NCI-H187 (cell line): ENCODE measurements at places on chromosomes 4 and X.

- DNase-seq, result peak; percentile 2
Observed at GRCh38 chr4:143514497-143514896, 995 bp downstream of the SMARCA5 start.

- no peak for DNase-seq
Observed at GRCh38 chrX:55213381-55213780, 6.8 kb upstream of the PAGE5 start.

- no peak for DNase-seq
Observed at GRCh38 chr4:97106161-97106560, 1037.1 kb downstream of the STPG2 start.

GRCh38 chr4:128373628-128374027, 86.0 kb upstream of the PGRMC2 start:
- no peak for DNase-seq

GRCh38 chr4:23768541-23768940, 121.3 kb downstream of the PPARGC1A start:
- no peak for DNase-seq

GRCh38 chr4:104574371-104574770, 79.7 kb upstream of the CXXC4 start:
- DNase-seq, result no peak

DNA sequence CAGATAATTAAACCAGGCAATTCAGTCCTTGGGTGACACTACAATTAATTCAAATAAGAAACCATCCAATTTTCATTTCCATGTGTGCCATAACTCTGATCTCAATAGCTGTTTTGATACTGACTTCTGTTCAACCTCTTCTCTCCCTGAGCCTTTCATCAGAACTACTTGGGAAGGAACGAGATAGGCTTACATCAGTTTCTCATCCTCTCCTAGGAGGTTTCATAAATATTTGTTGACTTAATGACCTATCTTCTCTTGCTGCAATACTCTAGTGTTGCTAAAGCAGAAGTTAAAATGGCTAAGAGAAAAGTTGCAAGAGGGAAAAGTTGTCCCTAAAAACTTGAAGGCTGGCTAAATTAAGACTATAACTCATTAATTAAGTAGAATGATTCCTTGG, 41.8 kb downstream of the PRKG2 start:
- DNase-seq, result no peak

- no peak for DNase-seq
Observed at GRCh38 chrX:11881485-11882170, 123.6 kb downstream of the MSL3 start.

DNA sequence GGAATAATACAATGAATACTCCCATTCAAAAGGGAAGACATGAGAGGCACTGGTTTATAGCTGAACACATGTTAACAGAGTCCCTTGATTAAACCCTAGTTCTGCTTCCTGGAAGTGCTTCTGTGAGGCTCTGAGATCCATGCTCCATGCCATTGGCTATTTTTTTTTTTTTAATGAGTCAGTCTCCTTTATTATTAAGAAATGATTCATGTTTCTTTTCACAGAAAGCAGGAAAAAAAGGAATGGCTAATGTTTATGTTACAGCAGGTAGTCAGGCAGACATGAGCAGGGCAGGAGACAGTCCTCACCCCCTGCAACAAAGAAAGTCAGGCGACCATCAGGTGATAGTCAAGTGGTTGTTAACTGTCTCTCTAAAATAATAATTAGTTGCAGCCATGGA, 598.7 kb downstream of the EPHA5 start:
- no peak for DNase-seq

DNA sequence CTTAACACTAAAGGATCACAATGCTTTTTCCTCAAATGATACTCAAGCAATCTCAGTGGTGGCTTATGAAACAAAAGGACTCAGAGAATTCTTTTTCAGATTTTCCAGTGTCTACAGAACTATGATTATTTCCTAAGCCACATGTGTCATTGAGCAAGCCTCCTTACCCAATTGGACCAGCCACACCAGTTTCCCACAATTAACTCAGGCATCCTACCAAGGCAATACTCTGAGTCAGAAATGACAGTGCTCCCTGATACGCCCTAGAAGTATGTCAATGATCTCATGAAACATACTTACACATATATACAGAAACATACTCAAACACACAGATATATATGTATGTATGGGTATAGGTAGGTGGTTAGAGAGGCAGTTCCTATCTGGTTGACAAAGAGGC, 4.8 kb downstream of the ADAMTS3 start:
- DNase-seq, result no peak

DNA sequence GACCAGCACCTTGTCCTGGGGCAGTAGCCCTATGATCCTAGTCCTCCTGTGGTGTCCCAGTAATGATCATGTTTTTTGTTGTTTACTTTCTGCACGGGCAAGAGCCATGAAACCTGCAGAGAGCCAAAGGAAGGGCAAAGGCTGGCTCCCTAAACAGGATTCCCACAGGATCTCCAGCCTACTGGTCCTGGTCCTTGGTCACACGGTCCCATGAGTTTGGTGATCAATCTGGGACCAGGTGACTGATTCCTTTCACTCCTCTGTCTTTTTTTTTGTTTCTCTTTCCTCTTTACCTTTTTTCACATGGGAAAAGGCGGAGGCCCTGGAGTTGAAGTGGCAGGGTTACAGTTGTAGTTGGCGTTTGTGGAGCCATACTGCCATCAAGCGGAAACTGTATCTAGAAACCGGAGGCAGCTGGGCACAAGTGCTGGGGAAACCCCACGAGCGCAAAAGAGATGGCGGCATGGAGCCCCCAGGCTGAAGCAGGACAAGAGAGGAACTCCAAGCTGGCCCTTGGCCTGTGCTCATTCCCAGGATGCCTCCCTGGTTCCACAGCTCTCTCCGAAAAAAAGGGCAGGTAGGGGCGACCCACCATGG, 34.6 kb downstream of the NBDY start:
- no peak for DNase-seq

- no peak for DNase-seq
Observed at GRCh38 chr4:10734697-10735096, 50.1 kb upstream of the CLNK start.

GRCh38 chr4:138595731-138596460, 353.7 kb upstream of the SLC7A11 start:
- DNase-seq, result no peak

- no peak for DNase-seq
Observed at GRCh38 chrX:8632924-8633323, 99.0 kb downstream of the ANOS1 start.

GRCh38 chr4:88419874-88420273, 37.0 kb upstream of the HERC5 start:
- DNase-seq, result no peak

DNA sequence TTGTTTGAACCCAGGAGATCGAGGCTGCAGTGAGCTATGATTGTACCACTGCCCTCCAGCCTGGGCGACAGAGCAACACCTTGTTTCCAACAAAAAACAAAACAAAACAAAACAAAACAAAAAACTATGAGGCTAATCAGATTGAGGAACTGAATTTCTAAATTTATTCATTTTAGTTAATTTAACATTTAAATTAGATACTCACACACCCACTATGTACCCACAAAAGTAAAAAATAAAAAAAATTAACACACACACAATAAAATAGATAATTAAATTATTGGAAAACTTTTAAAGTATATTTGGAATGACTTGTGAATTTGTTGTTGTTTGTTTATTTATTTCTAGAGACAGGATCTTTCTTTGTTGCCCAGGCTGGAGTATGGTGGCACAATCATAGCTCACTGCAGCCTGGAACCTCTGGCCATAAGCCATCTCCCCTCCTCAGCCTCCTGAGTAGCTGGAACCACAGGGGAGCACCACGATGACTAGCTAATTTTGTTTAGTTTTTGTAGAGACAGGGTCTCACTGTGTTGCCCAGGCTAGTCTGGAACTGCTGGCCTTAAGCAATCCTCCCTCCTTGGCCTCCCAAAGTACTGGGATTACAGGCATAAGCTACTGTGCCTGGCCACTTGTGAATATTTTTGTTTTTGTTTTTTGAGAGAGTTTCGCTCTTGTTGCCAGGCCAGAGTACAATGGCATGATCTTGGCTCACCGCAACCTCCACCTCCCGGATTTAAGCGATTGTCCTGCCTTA, 9.8 kb upstream of the ZNF157 start:
- no peak for DNase-seq

DNA sequence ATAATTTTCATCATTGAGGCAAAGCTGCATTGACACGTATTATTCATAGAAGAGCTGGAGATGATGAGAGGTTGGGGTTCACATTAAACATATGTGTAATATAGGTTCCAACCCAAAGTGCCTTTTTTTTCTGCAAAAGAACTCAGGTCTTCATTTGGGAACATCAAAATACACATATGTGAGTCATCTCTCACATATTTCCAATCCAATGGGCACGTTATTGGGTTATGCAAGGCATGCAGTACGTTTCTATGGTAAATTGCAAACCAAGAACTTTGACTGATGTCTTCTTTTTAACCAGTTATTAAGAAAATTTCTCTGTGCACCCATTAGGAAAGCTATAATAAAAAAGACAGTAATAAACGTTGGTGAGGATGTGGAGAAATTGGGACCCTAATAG, 150.3 kb upstream of the FAM9B start:
- no peak for DNase-seq

DNA sequence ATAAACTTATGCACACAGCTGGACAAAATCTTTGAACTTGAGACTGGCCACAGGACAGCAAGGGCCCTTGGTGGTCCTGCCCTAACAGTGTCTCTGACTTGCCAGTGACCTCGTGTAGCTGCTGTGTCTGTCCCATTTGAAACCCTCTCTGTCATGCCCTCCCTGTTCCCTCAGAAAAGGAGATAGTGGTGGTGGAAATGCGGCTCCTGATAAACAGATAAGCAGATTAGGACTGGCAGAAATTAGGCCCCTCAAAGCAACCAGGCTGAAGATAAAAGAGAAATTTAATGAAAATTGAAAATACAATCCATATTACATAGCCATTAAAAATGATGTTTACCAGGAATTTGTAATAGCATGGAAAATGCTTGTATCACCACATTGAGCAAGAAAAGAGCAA, 136.6 kb upstream of the ATP6AP2 start:
- no peak for DNase-seq

GRCh38 chr4:88751258-88752075, 53.8 kb upstream of the NAP1L5 start:
- no peak for DNase-seq
